H9 (cell line): ENCODE measurements at places on chromosomes 1 and 21.

DNA sequence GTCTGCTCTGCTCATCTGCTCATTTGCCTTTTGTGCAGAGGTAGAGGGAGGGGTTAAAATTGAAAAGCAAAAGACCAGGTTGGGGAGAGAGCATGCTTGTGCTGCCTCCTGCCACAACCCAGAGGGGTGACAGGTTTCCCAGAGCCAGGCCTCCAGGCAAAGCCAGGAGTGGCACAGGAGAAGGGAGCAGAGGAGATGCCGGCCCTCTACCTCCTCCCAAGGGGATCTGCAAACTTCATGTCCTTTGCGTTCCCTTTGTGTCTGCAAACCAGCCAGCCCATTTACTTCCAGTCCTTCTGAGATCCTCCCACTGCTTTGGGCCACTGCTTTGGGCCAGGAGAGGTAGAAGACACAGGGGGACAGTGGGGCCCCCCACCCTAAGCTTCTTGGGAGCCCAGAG is 67.8 kb downstream of the EPHB2 start:
- DNase-seq, result no peak

DNA sequence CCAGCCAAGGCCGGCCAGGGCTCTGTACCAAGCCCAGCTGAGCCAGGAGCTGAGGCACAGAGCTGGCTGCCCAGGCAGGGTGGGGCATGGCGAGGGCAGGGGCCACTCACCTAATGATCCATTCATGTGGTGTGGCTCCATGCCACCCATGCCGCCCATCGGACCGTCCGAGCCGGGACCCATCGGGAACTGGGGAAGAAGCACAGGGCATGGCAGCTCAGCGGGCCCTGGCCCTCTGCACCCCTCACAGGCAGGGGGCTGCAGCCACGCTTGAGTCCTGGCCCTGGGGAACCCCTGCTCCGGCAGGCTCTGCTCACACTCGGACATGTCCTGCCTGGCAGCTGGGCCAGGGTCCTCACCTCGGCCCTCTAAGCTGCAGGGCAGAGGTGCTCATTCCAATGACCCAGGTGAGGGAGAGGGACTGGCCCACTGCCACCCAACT is 28.7 kb downstream of the MRPL37 start:
- DNase-seq, result no peak

DNA sequence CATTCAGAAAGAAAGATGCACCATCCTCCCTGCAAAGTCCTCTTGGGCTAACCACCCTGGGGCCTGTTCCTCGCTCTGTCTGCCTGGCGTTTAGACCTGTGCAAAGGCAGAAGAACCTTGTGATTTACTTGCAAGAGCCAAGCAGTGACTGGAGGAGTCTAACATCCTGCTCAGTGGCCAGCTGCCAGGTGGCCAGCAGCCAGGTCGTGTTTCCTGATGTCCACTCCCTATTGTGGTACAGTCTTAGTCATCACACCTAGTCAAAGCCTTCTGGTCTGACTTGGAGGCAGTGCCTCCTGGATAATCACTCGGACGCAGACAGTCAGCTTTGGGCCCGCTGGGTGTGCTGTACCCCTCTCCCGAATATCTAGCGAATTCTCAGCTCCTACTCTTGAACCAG is 118.1 kb downstream of the PGBD5 start:
- DNase-seq, result no peak

DNA sequence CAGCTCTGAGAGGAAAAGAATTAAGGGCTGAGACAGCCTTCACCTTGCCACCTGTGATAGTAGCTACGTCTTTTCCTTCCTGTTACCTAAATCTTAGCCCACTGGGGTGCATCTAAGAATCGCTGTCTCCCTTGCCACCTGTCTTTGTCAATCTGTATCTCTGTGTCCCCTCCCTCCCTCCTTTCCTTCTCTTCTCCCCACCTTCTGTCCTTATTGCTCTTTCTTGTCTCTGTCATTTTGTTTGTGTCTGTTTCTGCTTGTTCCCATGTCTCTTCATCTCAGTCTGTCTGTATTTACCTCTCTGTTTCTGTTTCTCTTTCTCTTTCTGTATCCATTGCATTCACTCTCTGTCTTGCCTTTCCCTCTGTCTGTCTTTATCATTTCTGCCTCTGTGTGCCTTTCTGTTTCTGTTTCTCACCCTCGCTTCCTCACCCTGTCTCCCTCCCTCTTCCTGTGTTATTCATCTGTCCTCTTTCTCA is 30.2 kb downstream of the SLC22A15 start:
- no peak for DNase-seq

DNA sequence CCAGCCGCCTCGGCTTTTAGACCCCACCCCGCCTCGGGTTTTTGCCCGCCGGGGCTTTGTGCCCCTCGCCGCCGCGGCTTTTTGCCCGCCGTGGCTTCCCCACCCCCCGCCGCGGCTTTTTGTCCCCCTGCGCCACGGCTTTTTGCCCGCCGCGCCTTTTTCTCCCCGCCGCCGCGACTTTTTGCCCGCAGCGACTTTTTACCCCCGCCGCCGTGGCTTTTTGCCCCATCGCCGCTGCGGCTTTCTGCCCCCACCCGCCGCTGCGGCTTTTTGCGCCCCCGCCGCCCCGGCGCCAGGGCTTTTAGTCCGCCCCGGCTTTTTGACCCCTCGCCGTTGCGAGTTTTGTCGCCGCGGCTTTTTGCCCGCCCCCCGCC is 474.4 kb downstream of the FAM72C start:
- DNase-seq, result peak; percentile 12

- no peak for DNase-seq
Measured at GRCh38 chr1:96144636-96145035, 576.9 kb upstream of the PTBP2 start.

GRCh38 chr1:117573386-117574023 is 32.3 kb upstream of the TENT5C start:
- peak; percentile 23 for DNase-seq
